ENCODE measurements at places on chromosomes 3 and 15.

DNA sequence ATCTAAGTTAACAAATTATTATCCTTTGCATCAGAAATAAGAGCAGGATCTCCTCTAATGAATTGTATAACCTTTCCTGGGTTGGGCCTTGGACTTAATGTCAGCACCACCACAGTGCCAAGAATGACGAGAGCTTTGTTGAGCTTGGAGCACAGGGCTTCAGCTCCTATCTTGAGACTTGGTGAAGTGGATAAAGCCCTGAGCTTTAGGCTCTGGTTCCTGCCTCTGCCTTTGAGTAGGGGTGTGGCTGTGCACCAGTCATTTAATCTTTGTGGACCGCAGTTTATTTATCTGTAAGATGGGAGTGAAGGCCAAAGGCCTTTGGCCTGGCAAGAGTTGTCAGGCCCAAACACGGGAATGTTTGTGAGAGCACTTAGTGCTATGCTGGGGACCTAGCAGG is 162.2 kb downstream of the VGLL4 start:
- no peak for DNase-seq

- no peak for DNase-seq
Measured at GRCh38 chr3:107268469-107268868, 108.8 kb upstream of the CCDC54 start.

DNA sequence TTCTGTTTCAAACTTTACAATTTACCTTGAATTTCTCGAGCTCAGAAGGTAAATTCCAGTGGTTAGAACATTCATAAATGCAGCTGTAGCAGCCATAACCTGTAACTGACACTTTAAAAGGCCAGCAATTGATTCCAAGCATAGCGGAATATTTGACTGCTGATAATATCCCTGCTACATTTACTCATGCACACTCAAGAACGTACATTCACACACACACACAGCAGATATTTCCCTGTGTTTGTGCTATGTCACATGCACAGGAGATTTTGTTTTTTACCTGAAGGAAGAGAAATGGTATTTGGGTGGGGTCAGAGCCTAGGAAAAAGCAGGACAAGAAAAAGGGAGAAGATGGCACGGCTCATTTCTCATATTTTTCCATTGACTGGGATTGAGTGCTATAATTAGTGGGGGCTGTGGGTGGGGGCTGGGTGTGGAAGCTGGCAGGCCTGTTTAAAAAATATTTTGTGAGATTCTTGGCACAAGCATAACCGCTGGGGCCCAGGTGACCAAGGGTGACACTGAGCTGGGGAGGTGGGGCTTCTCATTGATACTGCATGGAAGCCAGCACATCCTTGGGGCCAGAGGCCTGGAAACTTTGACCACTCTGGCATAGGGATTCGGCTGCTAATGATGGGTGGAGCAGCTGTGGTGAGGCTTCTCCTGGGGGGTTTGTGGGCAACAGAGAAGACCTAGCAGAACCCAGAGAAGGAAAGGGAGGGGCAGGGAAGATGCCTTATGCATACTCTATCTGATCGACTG is 88.9 kb upstream of the TPRG1 start:
- no peak for DNase-seq

DNA sequence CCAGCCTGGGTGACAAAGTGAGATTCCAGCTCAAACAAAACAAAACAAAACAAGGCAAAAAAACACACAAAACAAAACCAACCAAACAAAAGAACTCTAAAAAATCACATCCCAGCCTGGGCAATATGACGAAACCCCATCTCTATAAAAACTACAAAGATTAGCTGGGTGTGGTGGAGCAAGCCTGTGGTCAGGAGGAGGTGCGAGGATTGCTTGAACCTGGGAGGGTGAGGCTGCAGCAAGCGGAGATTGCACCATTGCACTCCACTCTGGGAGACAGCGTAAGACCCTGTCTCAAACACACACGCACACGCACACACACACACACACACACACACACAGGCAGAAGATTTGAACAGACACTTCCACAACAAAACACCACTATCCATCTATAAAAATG is 99.6 kb downstream of the SHQ1 start:
- no peak for DNase-seq

DNA sequence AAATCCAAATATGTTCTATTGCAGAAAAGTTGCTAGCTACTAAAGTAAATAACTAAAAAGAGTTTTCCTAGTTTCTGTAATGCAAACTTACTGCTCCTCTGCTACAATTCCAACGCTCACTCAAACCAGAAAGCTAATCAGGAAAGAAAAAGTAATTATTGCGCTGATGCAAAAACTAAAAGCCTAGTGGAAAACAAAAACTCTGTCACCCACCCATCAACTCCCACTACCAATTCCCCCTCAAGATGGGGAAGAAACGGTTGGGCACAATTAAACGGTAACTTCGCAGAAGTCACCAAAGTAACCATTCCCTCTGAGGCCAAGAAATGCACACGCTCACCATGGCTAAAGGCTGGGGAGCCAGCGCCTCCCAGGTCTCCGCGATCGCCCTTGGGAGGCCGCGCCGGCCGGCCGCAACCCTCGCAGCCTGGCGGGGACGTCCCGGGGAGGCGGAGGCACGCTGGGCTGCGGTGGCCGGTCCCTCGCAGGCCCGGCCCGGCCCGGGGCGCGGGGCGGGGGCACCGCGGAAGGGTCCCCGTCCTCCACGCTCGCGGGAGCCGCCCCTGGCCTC is 684 bp downstream of the SLTM start:
- DNase-seq: no peak

All from naive B cell (primary cell).